ENCODE measurements at places on chromosomes 5 and 9.

GRCh38 chr5:111735583-111736270, 21.3 kb downstream of the NREP start:
- no peak for DNase-seq

DNA sequence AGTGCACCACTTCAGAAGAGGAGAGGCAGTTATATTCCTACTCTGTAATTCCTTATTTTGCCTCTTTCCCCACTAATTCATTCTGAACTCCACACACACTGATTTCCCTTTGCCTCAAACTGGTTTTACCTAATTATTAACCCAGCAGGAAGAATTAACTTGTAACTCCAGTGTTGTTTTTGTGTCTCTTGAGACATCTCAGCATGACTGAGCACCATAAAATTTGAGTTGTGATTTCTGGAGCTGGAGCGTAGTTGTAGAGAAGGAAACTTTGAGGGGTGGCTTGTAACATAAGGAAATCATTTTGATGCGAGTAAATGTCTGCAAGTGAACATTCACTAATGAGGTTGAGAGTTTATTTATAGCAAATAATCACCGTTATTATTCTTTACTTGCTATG, 265.2 kb downstream of the TMEM38B start:
- DNase-seq, result no peak

GRCh38 chr5:138662599-138662998, 87.4 kb upstream of the HSPA9 start:
- no peak for DNase-seq

DNA sequence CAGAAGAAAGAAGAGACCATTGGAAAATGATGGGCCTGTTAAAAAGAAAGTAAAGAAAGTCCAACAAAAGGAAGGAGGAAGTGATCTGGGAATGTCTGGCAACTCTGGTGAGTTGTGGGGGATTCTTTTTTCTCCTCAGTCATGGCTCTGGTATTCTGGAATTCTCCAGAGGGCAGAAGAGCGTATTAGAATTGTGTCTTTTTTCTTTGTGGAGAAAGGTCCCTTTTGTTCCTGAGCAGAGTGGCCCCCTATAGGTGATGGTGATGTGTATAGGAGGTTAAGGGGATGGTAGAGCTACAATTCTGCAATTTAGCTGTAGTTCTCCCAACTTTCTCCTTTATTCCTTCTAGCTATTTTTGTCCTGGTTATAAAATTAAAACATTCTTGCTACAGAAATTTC, 1.6 kb upstream of the DHFR start:
- DNase-seq, result no peak

- no peak for DNase-seq
These were observed 143.2 kb upstream of the TRIM32 start for GRCh38 chr9:116543731-116544400.

DNA sequence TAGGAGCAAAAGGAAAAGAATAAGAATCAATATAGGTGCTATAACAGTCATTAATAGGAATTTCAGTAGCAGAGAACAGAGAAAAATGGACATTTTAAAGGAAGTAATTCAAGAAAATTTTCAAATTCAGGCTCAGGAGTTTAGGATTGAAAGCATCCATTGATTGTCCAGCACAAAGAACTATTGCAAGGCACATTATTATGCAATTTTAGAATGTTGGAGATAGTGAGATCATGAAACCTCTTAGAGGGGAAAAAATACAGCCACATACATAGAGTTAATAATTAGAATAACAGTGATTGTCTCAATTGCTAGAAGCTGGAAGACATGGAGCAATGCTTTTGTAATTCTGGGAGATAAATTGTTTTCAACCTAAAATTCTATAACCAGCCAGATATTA, 31.5 kb downstream of the CNTLN start:
- no peak for DNase-seq

- no peak for DNase-seq
These were observed 1359.1 kb upstream of the CDH9 start for GRCh38 chr5:28397502-28397941.

GRCh38 chr9:85511746-85512145, 230.0 kb downstream of the AGTPBP1 start:
- DNase-seq, result no peak

- DNase-seq, result no peak
These were observed 19.3 kb upstream of the TOR2A start for GRCh38 chr9:127754099-127755060.

DNA sequence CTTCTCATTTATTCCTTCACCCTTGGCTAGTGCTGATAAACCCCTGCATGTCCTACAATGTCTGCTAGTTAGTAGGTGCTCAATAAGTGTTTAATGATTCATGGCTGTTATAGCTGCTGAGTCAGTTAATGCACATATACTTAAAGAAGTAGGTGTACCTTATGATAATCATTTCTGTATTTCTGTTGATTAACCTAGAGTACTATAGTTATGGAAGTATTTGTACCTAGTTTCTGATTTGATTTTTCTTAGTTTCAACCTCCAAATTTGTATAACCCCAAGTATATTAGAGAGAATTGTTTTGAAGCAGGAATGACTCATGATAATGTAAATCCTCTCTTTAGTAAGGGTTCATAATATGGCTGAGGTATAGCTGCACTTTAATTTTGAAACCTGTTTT, 8.9 kb downstream of the SMAD5 start:
- no peak for DNase-seq

GRCh38 chr9:121350993-121351561, 19.0 kb downstream of the STOM start:
- DNase-seq, result no peak

- no peak for DNase-seq
These were observed 456.3 kb upstream of the WWC1 start for GRCh38 chr5:167835146-167835545.

- peak; percentile 12 for DNase-seq
These were observed at the start of gene SUSD3 for GRCh38 chr9:93058355-93059010. Gene SUSD3 (plus strand): TSS chr9:93058701. CDS start chr9:93058743, 42 bp downstream.

DNA sequence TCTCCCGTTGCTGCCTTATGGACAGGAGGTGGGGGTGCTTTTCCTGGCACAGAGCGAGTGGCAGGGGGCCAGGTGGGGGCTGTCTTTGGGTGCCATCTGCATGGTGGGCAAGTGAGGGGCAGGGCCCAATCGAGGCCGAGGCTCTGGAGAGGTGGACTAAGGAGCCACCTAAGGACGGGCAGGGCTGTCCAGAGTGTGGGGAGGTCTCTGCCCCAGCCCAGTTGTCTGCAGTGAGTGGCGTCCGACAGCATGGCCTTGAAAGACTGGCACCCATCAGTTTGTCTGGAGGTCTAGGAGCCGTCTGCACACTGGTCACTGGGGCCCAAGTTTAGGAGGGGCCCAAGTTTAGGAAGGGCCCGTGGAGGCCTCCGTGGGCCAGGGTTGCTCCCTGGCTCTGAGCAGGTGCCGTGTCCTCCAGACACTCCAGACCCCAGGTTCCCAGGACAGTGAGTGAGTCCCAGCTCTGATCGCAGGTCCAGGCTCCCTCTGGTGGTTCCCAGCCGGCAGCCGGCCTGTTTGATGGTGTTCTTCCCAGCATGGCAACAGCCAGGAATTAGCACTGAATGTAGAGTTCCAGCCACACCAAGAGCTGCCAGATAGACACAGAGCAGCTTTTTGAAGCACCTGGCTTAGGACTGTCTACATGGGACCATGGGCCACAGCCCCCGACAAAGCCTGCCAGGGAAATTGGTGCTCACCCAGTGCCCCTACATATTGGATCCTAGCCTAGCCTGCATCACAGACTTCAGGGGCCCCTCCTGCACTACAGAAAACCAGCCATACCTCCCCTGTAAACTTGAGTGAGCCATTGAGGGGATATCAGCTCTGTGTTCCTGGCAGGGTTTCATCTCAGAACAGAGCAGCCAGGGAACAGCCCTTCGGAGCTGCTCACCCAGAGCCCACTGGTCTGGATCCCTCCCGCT, 120.9 kb downstream of the WNK2 start:
- no peak for DNase-seq

GRCh38 chr9:7150153-7150890, 392.5 kb downstream of the KDM4C start:
- no peak for DNase-seq

DNA sequence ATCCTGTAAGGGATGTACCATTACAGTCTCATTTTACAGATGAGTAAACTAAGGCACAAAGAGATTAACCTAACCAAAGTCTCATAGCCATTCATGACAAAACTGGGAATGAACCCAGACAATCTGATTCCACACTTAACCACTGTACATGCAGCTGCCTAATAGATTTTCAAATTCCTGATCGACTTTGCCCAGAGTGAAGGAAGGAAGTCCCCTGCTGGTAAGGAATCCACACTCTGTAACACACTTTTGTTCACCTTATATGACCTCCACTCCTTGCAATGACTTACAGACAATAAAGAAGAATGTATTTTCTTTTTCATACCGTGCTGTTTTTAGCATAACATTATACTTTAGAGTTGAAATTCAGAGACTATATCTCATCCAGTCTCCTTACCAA, 31.3 kb upstream of the PLPP6 start:
- no peak for DNase-seq

- no peak for DNase-seq
These were observed 2.4 kb downstream of the PPARGC1B start for GRCh38 chr5:149732324-149733128.

DNA sequence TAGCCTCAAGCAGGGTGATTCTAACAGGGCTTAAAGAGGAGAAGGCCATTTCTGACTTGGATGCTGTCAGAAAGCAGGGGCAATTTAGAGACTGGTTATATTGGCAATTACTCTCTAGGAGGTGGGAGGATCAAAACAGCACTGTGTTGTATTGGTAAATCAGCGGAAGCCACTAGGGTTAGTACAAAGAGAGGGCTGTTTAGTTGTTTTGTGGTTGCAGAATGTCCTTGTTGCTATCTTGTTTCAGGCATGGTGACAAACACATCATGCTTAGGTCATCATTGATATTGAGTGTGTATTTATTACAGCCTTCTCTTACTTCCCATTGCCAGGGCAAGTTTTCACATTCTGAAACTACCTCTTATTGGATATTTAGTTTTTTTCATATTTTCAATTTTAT, 165.3 kb downstream of the TAF11L14 start:
- no peak for DNase-seq

- DNase-seq, result no peak
These were observed 41.1 kb upstream of the CPEB4 start for GRCh38 chr5:173846929-173847501.

GRCh38 chr5:176550275-176550831, 1.2 kb downstream of the CDHR2 start:
- no peak for DNase-seq

- DNase-seq, result no peak
These were observed 5.6 kb downstream of the EXD3 start for GRCh38 chr9:137417161-137418021.

GRCh38 chr5:18985171-18985758, 1002.7 kb downstream of the CDH18 start:
- DNase-seq, result no peak

DNA sequence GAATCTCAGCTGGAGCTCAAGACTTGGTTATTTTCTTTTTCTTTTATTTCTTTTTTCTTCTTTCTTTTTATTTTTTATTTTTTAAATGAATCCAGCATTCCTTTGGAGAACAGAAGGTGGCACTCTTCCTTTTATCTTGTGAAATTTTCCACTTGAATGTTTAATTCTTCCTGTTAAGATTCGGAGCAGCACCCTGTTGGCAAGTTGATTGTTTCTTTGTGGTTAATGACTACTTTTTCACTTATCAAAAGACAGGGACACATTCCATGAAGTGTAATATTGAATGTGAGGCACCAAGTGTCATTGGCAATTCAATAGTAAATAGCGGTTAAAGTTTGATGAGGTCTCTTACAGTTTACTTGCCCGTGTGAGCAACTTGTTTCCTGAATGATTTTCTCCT, 240.5 kb upstream of the CHD1 start:
- DNase-seq, result no peak

- DNase-seq, result no peak
These were observed 121.4 kb downstream of the ASTN2 start for GRCh38 chr9:117293206-117294114.

GRCh38 chr9:22913026-22913425, 466.4 kb downstream of the DMRTA1 start:
- DNase-seq, result no peak

- no peak for DNase-seq
These were observed 5.7 kb downstream of the SRP19 start for GRCh38 chr5:112866739-112867138.

- no peak for DNase-seq
These were observed 203.6 kb upstream of the MEF2C start for GRCh38 chr5:89086390-89087086.

GRCh38 chr9:122991370-122991830, 42.1 kb upstream of the GPR21 start:
- DNase-seq, result no peak

- DNase-seq, result no peak
These were observed 778.1 kb upstream of the WWC1 start for GRCh38 chr5:167513381-167513780.

GRCh38 chr9:133113949-133114885, 6.8 kb downstream of the RALGDS start:
- DNase-seq, result no peak

GRCh38 chr9:134215699-134216448, 51.5 kb upstream of the RNU6ATAC start:
- no peak for DNase-seq

GRCh38 chr9:84317563-84317962, 23.0 kb downstream of the SLC28A3 start:
- DNase-seq, result no peak

DNA sequence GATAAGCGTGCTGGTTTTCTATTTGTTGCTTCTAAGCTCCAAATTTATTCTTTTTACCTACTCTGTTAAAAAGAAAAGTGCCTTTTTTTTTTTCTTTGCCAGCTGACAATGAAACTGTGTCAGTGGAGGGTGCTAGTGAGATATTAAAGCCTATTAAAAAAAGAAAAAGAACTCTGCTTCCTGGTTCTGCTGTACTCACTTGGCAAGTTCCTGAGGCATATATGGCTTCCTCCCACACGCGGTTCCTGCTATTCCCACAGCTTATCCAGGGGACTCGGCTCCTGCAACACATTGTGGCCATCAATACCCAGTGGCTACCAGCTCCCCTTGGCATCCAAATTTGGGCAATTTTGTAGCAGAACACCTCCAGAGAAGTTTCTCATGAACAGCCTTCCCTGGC, 1977.7 kb upstream of the CDH9 start:
- no peak for DNase-seq

- no peak for DNase-seq
These were observed 2.0 kb downstream of the CD74 start for GRCh38 chr5:150410524-150411244.

- DNase-seq, result no peak
These were observed 132.8 kb downstream of the OR2K2 start for GRCh38 chr9:111197256-111197655.
